ENCODE measurements at places on chromosomes 2 and 18. TPM values are rescaled to one million over a fixed set of nuclear protein-coding genes. Genes with fewer than 3 reads are reported as not detected.
A peak's percentile ranks its signal among the peaks of the same experiment; 100 is the strongest.

DNA sequence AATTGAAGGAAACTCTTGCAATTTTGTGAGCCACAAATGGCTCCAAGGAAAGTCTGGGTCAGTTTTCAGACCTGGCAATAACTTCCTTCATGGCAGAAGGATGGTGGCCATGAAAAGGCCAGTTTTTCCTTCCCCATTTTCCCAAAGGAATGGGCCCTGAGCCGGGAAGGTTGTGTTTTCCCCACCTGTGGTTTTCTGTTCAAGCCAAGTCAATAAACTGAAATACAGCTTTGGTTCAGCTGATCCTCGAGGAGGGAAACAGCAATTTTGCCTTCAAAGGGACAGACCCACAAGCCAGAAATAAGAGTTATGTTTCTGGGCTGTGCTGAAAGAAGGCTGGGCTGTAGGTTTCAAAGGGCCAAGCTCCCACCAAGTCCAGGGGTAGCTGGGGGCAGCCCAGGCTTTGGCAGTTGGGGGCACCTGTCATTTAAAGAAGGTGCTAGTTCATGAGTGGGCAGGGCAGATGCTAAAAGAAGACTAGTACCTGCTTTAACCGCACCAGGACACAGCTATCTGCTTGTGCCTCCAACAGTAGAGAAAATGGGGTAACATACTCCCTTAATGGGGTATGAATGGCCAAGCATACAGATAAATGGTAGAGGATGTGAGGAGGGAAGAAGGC is 97.0 kb downstream of the TTC32 start:
- DNase-seq, result no peak

DNA sequence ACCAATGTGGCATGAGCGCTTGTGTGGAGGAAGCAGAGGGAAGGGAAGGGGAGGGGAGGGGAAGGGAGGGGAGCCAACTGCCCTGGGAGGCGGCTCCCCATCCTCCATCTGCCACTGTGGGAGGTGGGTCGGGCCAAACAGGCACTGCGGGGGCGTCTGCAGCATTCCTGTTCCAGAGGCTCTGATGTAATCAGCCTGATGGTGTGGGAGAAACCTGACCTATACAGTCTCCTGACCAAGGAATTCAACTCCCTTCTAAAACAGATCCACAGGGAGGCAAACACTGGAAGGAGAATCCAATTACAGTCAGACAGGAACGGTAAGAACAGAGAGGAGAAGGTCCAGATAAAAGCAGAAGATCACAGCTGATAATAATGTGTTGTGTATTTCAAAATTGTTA is 88.8 kb downstream of the CD8B2 start:
- no peak for DNase-seq

- no peak for DNase-seq
Measured at GRCh38 chr2:71604726-71605120, 151.4 kb downstream of the DYSF start.

DNA sequence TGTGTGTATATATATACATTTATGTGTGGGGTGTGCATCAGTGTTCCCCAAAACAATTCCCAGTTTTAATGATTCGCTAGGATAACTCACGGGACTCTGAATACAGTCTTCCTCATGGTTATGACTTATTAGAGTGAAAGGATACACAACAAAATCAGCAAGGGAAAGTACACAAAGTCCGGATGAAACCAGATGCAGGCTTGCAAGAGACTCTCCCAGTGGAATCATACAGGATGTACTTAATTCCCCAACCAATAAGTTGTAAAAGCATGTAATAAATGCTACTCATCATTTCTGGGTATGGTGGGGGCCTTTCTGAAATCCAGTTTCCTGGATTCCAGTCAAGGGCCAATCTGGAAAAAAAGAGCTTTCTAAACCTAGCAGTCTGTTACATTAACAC is 654.1 kb upstream of the SYT4 start:
- no peak for DNase-seq

DNA sequence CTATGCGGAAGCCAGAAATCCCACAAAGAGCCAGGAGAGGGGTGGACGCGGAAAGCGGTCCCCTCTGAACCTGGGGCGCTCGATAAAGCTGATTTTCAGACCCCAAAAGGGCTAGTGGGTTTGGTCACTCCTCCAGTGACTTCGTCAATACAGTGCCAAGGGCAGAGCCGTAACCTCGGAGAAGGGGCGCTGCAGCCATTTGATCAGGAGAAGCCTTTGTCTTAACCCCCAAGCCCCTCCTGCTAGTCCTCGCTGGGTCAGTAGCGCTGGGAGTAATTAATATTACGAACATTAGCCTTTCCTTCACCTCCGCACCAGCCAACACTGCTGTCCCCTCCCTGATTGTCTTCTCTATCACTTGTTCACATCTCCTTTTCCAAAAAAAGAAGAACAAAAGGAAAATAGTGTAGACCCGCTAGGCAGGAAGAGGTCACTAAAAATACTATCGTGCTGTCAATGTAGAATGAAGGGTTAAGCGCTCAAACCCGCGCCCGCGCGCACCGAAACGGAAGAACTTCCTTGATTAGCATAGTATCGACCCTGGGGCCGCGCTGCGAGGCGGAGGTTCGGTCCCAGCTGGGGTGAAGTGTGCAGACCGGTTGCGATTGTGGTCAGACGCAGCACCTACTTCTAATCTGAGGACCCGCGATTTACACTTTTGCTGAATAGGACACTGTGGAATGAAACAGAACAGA is 63.2 kb upstream of the MAPRE2 start:
- DNase-seq, result peak; percentile 80

DNA sequence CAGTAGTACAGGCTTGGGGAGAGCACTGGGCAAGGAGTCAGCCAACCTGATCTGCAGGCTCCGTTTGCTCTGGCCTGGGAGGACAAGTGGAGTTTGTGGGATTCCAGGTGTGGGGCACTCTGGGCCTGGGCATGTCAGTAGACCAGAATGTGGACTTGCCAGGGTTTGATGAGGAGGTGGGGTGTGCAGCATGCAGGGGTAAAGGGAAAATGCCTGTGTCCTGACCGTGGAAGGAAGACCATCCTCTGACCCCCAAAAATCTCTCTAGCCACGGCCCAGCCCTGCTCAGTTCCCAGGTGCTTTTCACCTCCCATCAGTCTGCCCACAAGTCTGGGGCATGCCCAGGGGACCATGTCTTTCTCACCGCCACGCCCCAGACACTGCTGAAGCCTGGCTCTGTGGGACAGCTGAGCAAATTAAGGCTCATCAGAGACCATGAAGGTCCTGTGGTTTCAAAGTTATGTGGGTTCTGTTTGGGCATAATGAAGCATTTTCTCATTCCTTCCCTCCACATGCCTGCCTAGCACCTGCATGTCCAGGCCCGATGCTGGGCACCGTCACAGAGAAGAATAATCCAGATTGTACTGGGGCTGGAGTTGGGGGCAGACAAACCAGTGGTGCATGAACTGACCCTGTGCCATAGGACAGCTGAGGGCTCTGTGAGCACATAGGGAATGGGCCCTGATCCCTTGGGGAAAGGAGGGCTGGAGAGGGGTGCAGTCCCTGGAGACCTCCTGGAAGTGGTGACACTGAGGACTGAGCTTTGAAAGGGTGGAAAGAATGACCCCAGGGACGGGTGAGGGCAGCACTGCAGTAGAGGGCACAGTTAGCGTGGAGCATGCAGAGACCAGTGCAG is 6.5 kb upstream of the KCNF1 start:
- DNase-seq, result no peak

DNA sequence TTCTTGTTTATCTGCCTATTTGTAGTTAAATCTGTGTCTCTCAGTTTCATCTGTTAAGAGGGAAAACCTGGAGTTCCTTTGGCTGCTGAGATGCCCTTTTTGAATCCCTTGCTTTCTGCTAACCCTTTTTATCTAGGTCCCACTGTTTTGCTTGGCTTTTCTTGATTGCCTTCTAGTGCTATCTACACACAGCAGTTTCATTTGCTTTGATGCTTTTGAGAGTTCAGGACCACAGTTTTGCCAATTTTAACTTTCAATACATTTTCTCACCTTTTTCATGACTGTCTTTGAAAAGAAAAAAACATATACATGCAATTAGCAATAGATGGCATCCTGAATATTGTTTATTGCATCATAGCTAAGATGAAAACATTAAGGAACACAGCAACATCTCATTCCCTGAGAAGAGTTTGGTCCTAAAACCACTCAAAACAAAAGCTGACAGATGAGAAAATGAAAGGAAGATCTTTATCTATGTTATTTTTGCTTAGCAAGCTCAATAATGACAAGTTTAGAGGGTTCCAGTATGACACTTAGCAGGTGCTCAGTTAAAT is 241.4 kb upstream of the MEX3C start:
- no peak for DNase-seq

GRCh38 chr2:95728878-95729596 is 137.2 kb downstream of the TRIM43 start:
- peak; percentile 69 for DNase-seq

DNA sequence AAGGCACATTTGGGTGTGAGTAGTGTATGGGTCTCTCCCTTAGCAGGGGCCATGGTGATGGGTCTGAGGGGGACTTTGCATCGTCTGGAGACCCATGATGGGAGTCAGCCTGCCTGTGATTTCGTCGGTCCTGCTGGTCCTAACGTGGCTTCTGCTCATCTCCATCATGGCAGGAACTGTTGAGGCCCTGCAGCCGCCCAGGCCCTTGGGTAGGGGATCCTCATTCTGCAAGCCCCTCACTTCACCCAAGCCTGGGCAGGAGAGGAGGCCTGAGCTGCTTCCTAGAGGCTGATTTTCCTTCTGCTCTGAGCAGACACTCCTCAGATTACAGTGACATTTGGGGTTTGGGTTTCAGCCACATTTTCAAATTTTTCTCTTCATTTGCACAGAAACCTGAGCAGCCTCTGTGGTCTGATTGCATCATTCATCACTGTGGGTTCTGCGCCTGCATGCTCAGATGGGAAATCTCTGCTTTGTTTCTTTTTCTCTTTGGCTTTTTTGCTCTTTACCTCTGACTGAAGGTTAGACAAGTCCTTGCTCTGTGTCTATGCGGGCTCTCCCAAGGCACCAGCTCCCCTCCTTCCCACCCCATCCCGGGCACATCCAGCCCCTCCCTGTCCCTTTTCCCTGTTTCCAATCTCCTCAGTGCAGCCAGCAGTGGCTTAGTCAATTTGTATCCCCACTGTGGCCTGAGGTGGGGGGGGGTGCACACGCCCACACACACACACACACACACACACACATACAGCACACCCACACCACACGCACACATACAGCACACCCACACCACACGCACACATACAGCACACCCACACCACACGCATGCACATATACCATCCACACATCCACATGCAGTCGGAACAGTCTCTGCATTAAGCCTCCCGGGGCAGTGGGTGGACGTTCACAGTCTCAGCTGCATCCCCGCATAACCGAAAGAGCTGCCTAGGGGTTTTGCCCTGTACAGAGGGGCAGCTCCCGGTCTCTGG is 305.4 kb upstream of the HS6ST1 start:
- DNase-seq, result peak; percentile 58

GRCh38 chr2:60512062-60512622 is 41.3 kb downstream of the BCL11A start:
- DNase-seq, result no peak

GRCh38 chr2:36964496-36965058 is 1.8 kb downstream of the STRN start:
- DNase-seq, result no peak

- DNase-seq, result no peak
Measured at GRCh38 chr2:126719833-126720351, 63.9 kb downstream of the GYPC start.

GRCh38 chr2:11227595-11227994 is 72.3 kb downstream of the SLC66A3 start:
- no peak for DNase-seq

DNA sequence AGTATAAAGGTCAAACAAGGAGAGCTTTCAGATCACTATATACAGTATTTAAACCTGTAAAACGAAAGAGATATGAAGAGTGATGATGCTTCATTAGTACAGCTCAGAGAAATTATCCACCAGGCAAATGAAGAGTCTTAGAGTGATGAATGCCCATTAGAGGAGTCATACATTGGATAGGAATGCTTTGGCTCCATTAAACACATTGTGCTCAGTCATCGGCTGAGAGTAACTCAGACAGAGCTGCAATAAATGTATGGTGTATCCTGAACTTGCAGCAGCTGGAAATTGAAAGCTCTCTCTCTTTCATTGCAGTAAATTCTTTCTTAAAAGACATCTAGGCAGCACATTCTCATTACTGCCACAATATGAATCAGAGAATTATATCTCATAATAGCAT is 340.8 kb upstream of the SPHKAP start:
- no peak for DNase-seq

GRCh38 chr2:227545990-227546389 is 52.7 kb upstream of the SCYGR2 start:
- DNase-seq, result peak; percentile 25

- DNase-seq, result no peak
Measured at GRCh38 chr2:60498816-60499429, 54.5 kb downstream of the BCL11A start.

- no peak for DNase-seq
Measured at GRCh38 chr2:25257931-25258846, 83.5 kb downstream of the DNMT3A start.

DNA sequence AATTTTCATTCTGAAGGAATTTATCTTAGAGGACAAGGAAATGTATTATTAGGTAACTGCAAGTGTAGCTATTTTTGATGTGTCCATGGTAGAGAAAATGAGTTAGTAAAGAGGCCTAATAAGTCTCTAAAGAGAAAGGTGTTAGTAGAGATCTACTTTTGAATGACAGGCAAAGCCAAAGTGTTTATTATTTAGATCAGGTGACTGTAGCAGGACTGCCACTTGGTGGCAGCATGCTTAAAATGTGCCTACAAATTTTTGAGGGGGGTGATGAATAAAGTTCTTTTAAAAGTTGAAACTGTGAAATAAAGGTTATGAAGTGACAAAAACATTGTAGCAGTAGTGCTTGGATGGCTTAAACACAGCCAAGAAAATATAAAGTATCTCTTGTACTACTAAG is 421.5 kb upstream of the MEIS1 start:
- no peak for DNase-seq

- no peak for DNase-seq
Measured at GRCh38 chr2:188085421-188085820, 206.3 kb upstream of the GULP1 start.

- DNase-seq, result no peak
Measured at GRCh38 chr2:24163186-24163585, 11.7 kb upstream of the FAM228A start.

DNA sequence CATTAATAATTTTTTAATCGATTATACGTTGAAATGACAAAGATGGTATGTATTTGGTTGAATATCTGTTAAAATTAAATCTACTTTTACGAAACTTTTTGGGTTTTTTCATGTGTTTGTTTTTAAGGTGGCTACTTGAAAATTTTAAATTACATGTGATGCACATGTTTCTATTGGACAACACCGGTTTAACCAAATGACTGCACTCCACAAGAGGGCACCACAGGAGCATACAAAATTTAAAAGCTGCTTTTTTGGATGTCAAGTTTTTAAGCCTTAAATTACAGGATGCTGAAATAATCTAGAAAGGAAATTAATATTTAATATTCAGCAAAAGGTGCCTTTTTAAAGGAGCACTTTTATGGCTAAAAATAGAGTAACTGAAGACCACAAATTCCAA is 98.7 kb downstream of the ACVR1 start:
- DNase-seq, result peak; percentile 80

Gene STARD7
- total RNA-seq, result 87.6 TPM

Gene MFSD6
- 21.0 TPM for total RNA-seq

Gene PTPRM
- total RNA-seq, result 6.1 TPM

Gene C2orf66
- total RNA-seq, result not detected

Gene DGUOK
- total RNA-seq, result 112 TPM

Gene C2orf81
- total RNA-seq, result 2.6 TPM

Gene MYO7B
- total RNA-seq, result 0.41 TPM

Gene VIT
- not detected for total RNA-seq

Measured in activated naive CD4-positive, alpha-beta T cell treated with anti-CD3 and anti-CD28 coated beads for 36 hours (primary cell).